ENCODE measurements at places on chromosomes 12 and 14. TPM values are rescaled to one million over a fixed set of nuclear protein-coding genes. Genes with fewer than 3 reads are reported as not detected.

Gene SPTLC2
- 42.6 TPM for total RNA-seq

- DNase-seq = no peak
Measured at GRCh38 chr14:78181270-78181669, 11.1 kb downstream of the NRXN3 start.

GRCh38 chr12:110349514-110350151 is 53.9 kb downstream of the ANAPC7 start:
- DNase-seq = no peak

Gene IGF1
- 0.39 TPM for total RNA-seq

GRCh38 chr14:95467232-95467631 is 49.2 kb downstream of the SYNE3 start:
- no peak for DNase-seq

Gene IAPP
- total RNA-seq = not detected

Gene HOXC4
- total RNA-seq = 0.10 TPM

DNA sequence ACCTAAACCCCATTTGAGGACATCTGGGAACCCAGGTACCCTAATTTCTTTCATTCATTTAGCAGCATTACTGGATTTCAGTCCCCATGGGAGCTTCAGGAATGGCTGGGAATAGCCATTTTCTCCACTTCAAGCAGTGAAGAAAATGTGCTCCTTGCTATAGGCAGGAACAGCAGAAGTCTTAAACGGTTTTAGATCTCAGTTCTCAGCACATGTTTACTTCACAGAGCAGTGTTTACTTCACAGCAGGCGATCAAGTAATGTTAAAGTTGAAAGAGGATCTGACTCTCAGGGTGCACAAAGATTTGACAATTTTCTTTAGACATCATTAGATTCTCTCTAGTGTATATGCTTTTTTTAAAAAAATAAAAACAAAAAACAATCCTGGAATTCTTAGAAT is 109.3 kb downstream of the TBC1D30 start:
- DNase-seq = no peak

DNA sequence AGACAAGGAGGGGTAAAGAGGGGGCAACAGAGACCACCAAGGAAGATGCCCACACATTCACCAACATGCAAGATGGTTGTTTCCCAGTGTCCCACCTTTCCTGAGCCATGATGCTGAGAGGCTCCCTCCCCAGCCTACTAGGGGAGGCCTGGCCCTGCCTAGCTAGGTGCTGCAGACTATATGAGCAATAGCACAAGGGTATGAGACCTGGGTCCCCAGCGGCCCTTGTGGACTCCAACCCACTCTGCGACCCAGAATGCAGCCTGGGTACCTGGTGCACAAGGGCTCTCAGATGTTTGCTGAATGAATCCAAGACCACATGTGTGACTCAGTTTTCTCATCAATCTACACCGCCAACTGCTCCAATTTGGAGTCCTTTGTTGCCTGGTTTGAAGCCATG is 13.9 kb downstream of the TGFB3 start:
- no peak for DNase-seq

Gene CCDC38
- total RNA-seq = not detected

Gene TMEM19
- total RNA-seq = 13.0 TPM

Gene KRT78
- total RNA-seq = not detected

GRCh38 chr12:76548222-76548837 is 11.2 kb downstream of the OSBPL8 start:
- no peak for DNase-seq

GRCh38 chr12:62649412-62650138 is 182.9 kb downstream of the MON2 start:
- no peak for DNase-seq

Gene PELI2
- total RNA-seq = 3.7 TPM

GRCh38 chr12:30529489-30530269 is 166.0 kb downstream of the IPO8 start:
- DNase-seq = no peak

- no peak for DNase-seq
Measured at GRCh38 chr12:9043766-9044165, 54.4 kb downstream of the KLRG1 start.

- DNase-seq = no peak
Measured at GRCh38 chr14:93173943-93174395, 10.7 kb downstream of the MOAP1 start.

- no peak for DNase-seq
Measured at GRCh38 chr12:3446235-3446634, 44.8 kb upstream of the PRMT8 start.

- no peak for DNase-seq
Measured at GRCh38 chr14:99590746-99591555, 13.1 kb downstream of the CCDC85C start.

GRCh38 chr14:52014601-52015267 is 25.4 kb downstream of the RTRAF start:
- no peak for DNase-seq

DNA sequence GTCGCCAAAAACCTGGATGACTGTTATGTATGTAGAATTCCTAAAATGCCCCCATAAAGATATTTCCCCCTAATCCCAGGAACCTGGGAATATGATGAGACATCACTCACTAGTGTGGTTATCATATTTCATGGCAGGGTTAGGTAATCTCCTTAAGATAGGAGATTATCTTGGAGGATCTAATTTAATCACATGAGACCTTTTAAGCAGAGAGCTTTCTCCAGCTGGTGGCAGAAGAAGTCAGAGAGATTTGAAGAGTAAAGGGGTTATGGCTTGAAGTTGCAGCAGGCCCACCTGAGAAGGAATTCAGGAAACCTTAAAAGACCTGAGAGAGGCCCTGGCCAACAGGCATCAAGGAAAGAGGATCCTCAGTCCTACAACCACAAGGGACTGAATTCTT is 53.6 kb downstream of the DYRK2 start:
- no peak for DNase-seq

- no peak for DNase-seq
Measured at GRCh38 chr14:74207943-74208342, 31.3 kb upstream of the VSX2 start.

Gene PTGDR
- not detected for total RNA-seq

- DNase-seq = no peak
Measured at GRCh38 chr12:25052196-25052913, 103.5 kb upstream of the BCAT1 start.

GRCh38 chr12:9027161-9028059 is 38.1 kb downstream of the KLRG1 start:
- no peak for DNase-seq

- no peak for DNase-seq
Measured at GRCh38 chr12:129903956-129904829, at the start of gene TMEM132D. Gene TMEM132D (minus strand): TSS chr12:129904025.

DNA sequence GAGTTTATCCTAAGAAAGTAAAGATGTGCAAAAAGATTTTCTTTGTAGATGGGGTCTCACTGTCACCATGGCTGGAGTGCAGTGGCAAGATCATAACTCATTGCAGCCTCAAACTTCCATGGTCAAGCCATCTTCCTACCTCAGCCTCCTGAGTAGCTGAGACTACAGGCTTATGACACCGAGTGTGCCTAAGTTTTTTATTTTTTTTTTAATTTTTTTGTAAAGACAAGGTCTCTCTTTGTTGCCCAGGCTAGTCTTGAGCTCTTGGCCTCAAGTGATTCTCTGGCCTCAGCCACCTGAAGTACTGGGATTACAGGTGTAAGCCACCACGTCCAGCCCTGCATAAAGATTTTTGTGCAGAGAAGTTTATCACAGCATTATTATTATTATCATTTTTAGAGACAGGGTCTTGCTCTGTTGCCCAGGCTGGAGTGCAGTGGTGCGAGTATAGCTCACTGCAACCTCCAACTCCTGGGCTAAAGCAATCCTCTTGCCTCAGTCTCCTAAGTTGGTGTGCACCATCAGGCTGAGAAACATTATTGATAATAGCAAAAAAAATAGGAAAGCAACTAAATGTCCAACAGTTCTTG is 19.3 kb upstream of the MDM2 start:
- DNase-seq = no peak

Gene C12orf50
- total RNA-seq = not detected

Gene CLEC2A
- not detected for total RNA-seq

Gene MMP17
- 24.3 TPM for total RNA-seq

GRCh38 chr14:49553106-49553505 is 33.1 kb downstream of the RPS29 start:
- DNase-seq = no peak

DNA sequence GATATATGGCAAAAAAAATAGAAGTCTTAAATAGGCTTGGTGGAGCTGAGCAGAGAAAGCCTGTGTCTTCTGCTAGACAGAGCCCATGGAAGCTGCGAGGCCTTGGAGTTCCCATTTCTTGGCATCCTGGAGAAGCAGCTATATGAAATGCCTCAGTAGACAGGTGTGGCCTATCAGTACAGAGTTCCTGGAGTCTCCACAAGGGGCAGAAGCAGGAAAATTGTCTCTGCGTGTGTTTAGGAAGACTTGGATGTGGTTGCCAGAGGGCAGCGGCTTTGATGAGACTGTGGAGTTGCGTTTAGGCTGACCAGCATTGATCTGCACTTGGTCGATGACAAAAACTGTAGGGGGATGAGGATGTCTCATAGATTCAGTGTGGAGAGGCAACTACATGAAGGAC is 334.5 kb upstream of the SEL1L start:
- no peak for DNase-seq

DNA sequence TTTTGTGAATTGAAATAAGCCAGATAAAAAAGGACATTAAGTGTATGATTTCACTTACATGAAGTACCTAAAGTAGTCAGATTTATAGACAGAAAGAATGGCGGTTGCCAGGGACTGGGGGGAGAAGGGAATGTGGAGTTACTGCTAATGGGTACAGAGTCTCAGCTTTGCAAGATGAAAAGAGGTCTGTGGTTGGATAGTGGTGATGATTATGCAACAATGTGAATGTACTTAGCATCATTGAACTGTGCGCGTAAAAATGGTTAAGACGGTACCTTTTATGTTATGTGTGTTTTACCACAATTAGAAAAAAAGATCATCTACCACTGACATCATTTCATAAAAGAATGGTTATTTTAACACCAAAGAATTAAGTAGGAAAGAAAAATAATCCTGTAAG is 35.9 kb downstream of the RNFT2 start:
- DNase-seq = no peak

GRCh38 chr12:132103542-132104308 is 40.4 kb downstream of the DDX51 start:
- DNase-seq = no peak

Gene MMP19
- total RNA-seq = 0.99 TPM

DNA sequence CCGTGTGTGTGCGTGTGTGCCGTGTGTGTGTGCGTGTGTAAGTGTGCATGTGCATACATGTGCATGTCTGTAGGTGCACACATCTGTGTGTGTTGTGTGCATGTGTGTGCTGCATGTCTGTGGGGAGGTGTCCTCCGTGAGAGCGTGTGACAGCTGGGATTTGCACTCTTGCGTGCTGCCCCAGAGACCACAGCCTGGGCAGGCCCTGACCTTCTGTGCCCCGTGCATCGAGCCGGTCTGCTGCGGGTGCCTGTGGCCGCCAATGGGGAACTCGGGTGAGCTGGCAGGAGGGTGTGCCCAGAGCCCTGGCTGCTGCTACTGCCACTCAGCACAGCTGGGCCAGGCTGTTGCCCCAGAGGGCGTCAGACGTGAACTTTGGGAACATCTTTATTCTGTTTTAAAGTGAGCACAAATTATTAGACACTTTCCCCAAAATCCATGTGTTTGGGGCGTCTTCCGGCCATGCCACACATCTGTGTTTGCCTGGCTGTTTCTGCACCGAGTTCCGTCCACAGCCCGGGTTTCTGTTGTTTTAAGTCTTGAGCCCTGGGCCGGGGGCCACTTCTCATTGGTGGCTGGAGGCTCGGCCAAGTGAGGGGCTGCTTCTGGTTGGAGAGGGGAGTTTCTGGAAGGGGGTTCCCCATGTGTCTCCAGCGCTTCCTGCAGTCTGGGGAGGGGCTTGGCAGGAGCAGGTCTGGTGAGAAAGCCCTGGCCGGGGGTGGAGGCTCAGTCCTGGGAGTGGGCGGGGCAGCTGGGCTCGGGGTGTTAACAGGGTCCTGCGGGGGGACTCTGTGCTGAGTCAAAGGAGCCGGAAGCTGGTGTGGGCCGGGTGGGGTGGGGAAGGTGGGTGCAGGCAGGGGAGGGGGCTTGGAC is 7.6 kb downstream of the CEP170B start:
- no peak for DNase-seq

DNA sequence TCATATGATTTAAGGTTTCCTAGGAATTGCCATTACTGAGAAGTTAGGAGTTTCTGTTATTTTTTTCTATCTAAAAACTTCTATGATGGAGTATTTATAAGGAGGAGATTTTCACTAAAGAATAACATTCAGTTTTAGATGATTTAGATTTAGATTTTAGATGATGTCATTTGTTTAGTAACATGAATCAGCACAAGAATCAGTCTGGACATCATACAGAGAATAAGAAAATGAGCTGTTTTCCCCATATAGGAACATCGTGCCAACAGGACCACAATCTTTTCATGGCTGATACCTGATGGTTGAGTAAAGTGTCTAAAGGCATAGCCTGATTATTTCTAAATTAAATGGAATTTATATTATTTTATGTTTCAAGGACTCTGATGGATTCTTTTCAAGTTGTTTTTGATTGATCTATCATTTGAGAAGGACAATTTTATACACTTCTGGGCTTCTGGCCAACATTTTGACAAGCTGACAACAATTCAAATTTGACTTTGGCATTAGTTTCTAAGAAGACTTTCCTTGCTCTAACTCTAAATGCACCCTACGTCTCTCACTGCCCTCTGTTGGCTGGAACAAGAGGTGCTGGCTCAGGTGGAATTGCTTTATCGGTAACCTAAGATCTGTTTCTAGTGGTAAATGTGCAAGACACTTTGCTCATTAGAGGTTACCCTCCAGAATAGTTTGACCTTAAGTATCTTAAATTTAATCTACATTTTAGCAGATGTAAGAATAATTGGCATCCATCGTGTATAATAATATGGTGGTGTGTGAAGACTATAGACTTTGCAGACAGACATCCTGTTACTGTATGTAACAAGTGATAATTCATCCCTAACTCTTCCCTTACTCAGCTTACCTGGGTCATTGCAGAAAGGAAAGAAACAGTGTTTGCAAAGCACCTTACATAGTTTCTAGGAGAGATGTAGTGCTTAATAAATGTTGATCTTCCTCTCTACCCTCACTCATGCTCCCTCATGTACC is 42.8 kb upstream of the CPSF6 start:
- DNase-seq = no peak

- DNase-seq = no peak
Measured at GRCh38 chr14:79972230-79972629, 239.1 kb downstream of the DIO2 start.

- no peak for DNase-seq
Measured at GRCh38 chr12:27076928-27077327, 5.5 kb downstream of the C12orf71 start.

Data from glomerular endothelial cell (primary cell).